Hematopoietic multipotent progenitor cell treated with erythropoietin and hydrocortisone succinate and interleukin-3 and kit ligand, for 4 days (in vitro differentiated cells): ENCODE measurements at places on chromosomes 2 and 18.
A peak's percentile ranks its signal among the peaks of the same experiment; 100 is the strongest.

GRCh38 chr18:46632401-46633071 lies 24.5 kb downstream of the LOXHD1 start:
- DNase-seq, result no peak

GRCh38 chr2:238379096-238379810 lies 47.5 kb upstream of the ASB1 start:
- peak; percentile 73 for DNase-seq

GRCh38 chr2:183825710-183826109 lies 701.5 kb downstream of the NUP35 start:
- no peak for DNase-seq

DNA sequence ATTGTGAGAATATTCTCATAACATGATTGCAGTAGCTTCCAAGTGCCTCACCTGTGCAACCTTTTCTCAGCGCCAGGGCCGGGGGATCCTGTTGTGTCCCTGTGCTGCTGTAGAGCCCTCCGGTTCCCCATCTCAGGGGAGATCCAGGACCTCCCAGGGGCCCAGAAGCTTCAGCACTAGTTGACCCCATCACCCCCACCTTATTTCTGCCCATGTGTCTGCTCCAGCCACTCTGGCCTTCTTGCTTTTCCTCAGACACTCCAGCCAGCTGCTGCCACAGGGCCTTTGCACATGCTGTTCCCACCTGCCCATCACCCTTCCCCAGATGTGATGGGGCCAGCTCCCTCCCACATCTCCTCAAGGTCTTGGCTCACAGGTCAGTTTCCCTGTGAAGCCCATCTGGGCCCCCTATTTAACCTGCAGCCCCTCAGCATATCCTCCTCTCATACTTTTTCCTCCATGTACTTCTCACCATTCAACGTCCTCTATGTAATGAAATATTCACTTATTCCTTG lies 226.5 kb downstream of the SEPTIN10 start:
- DNase-seq, result no peak

DNA sequence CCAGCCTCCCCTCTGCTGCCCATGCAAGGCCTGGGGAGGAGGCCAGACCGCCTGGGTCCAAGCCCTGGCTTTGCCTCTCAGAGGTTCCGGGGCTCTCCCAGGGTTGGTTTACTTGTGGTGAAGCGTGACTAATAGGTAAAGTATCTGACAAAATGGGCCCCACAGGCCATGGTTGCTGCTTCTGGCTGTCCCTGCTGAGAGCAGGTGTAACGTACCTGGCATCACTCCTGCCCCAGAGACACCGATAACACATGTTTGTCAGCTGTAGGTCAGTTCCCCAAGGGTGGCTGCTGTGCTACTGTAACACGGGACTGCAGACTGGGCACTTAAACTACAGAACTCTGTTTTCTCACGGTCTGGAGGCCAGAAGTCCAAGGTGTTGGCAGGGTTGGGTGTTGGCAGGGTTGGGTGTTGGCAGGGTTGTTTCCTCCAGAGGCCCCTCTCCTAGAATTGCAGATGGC lies 34.1 kb downstream of the ODC1 start:
- no peak for DNase-seq

DNA sequence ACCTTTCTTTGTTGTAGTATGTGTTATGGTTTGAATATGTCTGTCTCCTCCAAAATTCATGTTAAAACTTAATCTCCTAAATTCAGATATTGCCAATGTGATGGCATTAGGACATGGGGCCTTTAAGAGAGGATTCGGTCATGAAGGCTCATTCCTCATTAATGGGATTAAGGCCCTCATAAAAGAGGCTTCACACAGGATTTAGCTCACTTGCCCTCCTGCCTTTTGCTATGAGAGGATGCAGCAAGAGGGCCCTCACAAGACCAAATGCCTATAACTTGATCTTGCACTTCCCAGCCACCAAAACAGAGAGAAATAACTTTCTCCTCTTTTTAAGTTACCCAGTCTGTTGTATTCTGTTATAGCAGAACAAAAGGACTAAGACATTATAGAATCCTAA lies 19.7 kb downstream of the ZBTB14 start:
- DNase-seq, result no peak

DNA sequence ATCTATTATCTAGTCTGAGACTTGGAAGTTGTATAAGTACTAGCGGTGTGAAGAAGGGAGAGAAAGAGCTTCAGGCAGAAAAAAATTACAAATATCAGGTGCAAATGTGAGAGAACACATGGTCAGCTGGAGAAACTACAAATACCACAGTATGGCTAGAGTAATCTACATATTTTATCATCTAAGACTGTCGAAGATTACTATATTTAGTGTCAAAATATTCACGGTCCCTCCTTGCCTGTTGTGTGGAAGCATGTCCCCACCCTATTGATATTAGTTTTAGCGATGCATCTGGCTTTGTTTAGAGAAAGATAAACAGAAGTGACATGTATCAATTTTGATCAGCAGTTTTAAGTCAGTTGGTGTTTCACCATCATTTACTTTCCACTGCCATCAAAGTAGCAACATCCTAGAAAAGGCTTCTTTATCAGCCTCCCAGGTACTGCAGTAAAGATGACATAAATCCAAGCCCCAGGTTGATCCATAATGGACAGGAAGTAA lies 90.5 kb upstream of the ITGA4 start:
- DNase-seq, result peak; percentile 51

- DNase-seq, result no peak
Observed at GRCh38 chr2:218894880-218895157, 14.2 kb downstream of the WNT10A start.

- DNase-seq, result no peak
Observed at GRCh38 chr2:145524836-145525235, 1004.9 kb upstream of the ZEB2 start.

- no peak for DNase-seq
Observed at GRCh38 chr2:234919711-234920110, 32.1 kb upstream of the SH3BP4 start.

DNA sequence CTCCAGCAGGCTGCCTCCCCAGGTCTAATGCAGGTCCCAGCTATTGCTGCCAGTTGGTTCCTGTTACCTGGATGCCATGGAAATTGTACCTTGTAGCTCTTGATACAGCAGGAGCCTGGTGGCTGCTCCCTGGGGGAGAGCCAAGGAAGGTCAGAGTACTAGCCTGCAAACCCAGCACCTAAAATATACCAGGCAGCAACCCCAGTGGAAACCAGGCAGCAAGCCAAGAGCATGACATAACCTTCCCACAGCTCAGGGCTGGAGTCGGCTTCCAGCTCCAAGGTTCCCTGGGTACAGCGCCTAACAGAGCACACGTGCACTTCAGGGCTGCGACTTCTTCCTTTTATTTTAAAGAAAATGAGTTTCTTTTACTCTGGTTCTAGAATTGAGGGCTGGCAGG lies 30.3 kb downstream of the TNP1 start:
- peak; percentile 60 for DNase-seq
